ENCODE measurements at places on chromosomes 1 and 21.

GRCh38 chr1:24725209-24725651, 20.0 kb upstream of the CLIC4 start:
- no peak for DNase-seq

DNA sequence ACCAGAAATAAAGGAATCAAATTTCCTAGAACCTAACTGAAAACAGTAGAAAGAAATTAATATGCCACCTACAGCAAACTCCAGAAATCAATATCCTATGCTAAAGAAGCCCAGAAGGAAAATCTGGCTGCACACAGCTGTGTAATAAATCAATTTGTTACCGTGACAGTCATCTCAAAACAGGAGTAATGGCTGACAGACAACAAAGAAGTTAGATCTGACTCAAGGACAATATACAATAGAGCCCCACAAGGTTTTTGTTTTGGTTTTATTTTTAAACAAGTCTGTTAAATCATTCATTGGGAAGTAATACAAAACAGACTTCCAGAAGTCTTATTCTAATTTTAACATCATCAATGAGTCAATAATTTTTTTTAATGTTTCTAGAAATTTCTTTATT, 168.4 kb downstream of the RERE start:
- DNase-seq = no peak

DNA sequence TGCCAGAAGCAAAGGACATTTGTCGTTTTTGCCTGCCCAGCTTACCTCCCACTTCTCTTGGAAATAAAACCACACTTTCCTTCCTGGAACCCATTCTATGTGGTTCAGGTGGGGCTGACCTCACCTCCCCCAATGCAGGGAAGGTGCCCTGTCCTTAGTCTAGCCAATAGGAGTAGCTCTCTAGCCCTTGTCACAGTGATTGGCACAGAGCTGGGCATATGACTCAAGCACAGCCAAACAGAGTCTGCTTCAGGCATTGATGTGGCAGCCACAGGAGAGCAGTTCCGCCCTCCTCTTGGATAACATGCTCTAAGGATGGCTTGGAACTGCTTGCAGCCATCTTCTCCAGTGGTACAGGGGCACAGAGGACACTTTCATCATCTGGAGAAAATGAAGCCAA, 134.0 kb downstream of the LRIG2 start:
- DNase-seq = no peak

DNA sequence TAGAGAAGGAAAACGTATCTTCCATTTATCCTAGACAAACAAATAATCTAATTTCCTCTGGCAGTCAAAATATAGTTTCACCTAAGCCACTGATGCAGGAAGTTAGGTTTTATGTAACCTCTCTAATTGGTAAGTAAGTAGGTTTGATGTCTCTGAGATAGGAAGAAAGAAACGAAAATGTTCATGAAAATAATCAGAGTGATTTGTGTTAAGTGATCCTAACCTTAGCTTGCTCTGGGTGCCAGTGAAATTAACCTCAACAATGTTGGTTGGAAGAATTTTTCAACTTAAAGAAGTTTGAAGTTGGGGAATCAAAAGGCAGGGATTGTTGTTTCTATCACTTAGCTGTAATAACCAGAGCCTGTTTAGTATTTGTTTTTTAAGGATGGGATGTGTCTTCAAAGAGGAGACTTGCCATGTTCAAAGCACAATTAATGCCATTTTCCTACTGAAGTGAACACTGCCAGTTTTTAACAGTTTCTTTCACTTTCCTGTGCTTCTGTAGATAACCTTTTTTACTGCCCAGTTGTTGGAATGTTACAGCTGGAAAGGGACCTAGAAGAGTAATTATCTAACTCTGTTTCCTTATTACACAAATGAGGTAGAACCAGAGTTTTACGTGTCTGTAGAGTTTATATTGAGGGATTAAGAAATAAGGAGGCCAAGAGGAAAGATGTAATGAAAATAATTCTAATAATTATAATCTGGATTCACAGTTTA, 18.4 kb downstream of the HIPK1 start:
- no peak for DNase-seq

- peak; percentile 21 for DNase-seq
These were observed 26.7 kb downstream of the BTG3 start for GRCh38 chr21:17585875-17586450.

DNA sequence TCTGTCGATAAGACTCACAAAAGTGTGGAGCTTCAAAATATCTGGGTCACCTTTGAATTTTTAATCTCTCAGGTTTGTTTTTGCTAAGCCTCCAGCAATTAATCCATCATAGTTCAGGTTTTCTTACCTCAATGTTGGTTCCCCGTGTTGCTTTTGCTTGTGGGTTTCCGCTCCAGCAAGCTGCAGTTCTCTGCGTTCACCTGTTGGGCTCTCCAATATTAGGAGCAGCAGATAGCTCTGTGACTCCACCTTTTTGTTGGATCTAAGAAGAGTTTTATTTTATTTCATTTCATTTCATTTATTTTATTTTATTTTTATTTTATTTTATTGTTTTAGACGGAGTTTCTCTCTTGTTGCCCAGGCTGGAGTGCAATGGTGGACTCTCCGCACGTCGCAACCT, 335.5 kb downstream of the COL11A1 start:
- DNase-seq = no peak

GRCh38 chr21:46357684-46358425, 33.9 kb downstream of the PCNT start:
- DNase-seq = no peak

DNA sequence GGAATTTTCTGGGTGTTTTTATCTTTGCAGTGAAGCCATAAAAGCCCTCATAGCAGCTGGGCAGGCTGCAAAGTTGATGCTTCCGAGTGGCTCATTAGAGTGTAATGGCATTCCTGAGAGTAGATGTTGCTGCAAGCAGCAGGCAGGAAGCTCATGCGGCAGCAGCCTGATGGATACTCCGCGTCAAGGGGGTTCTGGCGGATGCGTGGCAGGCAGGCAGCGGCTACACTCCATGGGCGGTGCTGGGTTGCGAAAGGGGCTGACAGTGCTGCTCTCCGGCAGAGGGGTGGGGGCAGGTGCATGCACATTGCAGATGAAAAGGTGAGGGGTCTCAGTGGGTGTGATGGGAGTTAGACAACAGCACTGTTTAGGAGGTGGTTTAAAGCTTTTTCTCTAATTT, 93.2 kb upstream of the AJAP1 start:
- no peak for DNase-seq

GRCh38 chr1:28761189-28761588, 24.4 kb downstream of the YTHDF2 start:
- no peak for DNase-seq

DNA sequence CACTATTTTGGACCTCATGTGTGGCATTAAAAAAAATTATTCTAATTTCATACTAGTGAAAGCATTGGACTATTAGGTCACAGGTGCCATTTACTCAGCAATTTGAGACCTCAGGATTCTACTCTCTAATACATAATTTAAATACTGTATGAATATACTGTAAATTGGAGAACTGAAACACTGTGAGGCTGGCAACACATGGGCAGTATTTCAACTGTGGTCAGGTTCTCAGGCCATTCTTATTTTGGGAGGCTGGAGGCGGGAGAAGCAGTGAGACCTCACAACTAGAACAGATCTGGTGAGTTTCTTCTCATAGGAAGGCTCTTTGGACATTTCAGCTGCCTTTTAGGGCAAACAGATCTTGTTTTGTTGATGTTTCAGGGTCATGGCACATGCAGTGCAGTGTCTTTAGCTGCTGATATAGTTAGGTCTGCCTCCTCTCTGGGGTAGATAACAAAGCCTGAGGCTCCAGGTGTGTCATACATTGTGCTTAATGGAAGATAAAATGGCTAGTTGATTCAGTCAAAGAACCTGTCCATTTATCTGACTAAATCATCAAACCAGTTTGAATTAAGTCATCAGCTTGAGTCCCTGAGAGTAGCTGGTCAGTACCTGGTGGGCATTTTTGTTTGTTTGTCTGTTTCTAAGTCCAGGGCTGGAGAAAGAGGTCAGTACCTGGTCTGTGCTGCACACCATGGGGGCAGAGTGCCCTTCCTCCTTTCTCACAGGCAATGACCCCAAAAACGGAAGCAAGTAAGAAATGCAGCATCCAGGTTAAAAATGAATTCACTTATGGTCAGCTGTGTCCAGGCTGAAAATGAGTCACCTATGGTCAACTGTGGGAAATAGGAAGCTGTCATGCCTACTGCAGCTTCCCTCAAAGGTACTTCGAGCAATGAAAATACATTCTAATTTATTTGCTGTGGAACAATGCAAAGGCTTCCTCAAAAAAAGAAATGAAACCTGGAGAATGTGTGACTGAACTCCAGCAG, 216.2 kb downstream of the SDCCAG8 start:
- no peak for DNase-seq

DNA sequence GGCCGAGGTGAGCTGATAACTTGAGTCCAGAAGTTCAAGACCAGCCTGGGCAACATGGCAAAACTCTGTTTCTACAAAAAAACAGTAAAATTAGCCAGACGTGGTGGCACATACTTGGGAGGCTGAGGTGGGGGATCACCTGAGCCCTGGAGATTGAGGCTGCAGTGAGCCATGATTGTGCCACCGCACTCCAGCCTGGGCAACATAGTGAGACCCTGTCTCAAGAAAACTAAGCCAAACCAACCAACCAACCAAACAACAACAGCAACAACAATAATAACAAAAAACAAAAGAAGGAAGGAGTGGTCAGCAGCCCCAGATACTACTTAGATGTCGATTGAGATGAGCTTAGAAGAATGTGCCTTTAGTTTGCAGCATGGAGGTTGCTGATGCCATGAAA, 47.7 kb downstream of the CENPF start:
- DNase-seq = no peak

GRCh38 chr1:59034925-59035324, 251.1 kb upstream of the JUN start:
- DNase-seq = no peak

All from D721Med (cell line).